ENCODE measurements at places on chromosomes 7 and 10.
A peak's percentile ranks its signal among the peaks of the same experiment; 100 is the strongest.

DNA sequence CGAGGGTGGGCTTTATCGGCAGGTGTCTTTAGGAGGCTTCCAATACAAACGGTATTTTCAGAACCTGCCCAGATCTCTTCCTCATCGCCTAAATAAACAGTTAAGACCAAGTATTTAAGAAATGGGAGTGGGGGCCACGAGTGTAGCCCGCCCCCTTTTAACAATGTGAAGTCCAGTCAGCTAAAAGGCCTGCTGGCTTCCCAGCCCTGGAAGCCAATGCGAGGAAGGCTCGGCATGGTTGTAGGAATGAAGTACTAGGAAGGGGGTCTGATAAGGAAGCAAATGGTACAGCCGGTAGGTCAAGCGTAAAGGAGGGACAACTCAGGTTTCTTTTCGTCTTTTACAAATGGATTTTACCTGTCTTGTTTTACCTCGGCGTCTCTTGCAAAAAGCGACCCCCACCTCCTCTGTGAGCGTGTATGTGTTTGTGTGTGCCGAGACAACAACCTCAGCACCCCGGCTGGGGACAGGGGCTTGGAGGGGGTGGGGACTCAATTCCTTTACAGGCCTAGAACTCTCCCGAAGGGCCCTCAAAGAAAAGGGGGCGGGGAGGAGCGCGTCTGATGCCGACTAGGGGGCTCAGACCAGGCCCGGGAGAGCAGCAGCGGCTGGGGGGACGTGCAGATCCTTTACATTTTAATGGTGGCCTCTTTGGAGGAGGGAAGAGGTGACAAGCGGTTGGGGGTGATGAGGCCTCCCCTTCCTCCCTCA, 147.6 kb downstream of the GPR85 start:
- no peak for DNase-seq

DNA sequence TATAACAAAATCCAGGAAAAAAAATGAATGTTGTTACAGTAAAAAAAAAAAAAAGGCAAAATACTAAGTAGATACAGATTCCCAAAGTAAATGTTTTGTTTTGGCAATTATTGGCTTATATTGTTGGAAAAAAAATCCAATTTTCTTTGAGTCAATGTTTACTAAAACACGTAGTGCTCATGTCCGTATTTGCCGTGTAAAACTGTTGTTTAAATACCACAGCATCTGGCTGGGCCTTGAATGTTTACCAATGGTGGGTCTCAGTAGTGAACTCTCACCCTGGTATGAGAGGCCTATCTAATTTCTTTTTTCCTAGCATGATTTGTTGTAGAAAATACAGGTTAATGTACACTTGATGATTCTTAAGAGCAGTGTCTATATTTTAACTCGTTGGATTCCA, 41.4 kb upstream of the SLC26A5 start:
- DNase-seq, result no peak

GRCh38 chr7:22864855-22865601, 42.4 kb upstream of the TOMM7 start:
- DNase-seq, result no peak

DNA sequence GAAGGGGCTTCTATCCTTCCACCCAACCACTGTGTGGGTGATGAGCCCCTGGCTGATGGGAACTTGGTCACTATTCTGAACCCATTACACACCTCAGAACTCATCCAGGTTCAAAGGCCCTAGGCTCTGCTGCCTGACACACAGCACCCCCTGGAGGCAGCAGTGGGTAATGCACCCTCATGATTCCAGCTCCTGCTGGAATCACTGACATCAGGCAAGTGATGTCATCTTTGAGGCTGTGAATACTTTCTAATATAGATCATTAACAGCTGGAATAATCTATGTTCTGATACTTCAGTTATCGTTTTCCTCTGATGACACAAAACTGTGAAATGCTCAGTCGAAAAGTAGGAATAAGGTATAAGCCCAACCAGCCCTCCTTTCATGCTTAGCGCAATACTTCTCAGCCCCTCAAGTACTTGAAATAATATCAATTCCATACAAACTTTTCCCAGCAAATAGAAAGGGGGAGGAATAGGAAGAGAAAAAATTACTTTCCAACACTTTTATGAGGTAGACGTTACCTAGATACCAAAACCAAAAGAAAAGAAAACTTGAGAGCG, 7.5 kb upstream of the RBP3 start:
- peak; percentile 19 for DNase-seq

GRCh38 chr10:94036766-94037033, 43.0 kb downstream of the PLCE1 start:
- DNase-seq, result no peak

DNA sequence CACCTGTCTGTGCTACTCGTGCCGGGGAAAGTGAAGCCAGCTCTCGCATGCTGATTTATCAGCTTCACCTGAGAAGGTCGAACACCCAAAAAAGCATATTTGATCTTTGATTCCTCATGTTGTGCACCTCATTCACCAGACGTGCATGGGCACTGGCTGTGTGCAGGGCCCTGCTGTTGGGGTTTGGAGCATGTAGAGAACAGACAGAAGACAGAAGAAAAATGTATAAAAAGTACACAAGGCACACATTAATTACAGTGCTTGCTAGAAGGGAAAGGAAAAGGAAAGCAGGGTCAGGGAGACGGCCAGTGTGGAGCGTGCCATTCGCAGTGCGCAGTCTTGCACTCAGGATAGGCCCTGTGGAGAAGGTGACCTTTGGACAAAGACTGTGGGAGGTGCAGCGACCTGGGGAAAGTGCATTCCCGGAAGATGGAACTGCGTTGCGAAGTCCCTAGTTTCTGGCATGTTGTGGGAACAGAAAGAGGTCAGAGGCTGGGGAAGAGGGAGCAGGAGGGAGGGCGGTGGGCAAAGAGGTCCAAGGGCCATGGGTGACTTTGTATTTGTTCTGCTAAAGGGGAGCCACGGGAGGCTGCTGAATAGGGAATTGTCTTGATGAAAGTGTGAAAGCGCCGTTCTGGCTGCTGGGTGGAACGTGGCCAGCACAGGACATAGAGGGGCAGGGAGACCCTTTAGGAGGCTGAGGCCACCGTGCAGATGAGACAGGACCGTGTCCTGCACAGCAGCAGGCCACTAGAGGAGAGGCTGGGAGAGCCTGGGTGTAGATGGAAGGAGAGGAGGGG, 232.8 kb downstream of the GLRX3 start:
- no peak for DNase-seq

- no peak for DNase-seq
Observed at GRCh38 chr7:124155432-124156022, 122.7 kb upstream of the TMEM229A start.

GRCh38 chr7:27409776-27410175, 167.2 kb downstream of the EVX1 start:
- DNase-seq, result no peak

GRCh38 chr10:113385021-113385999, 167.5 kb upstream of the HABP2 start:
- peak; percentile 72 for DNase-seq

DNA sequence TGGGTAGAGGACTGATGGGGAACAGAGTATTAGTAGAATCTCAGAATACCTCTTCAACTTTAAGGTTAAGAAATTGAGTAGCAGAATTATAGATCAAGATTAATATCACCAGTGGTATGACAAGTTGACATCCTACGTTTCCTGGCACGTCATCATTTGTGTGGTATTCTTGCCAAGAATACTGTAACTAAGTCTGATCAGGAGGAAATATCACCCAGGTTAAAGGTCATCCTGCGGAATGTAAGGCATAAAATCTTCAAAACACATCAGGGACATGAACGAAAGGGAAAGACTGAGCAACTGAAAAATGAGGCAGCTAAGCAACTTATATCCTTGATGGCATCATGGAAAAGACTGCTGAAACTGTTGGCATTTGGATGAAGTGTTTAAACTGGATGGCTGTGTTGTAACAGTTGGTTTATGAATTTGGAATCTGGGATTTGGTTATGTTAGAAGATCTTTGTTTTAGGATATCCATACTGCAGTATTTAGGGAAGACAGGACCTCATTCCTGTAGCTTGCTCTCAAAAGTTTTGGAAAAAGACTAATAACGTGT, 86.1 kb downstream of the TRIM24 start:
- DNase-seq, result no peak

GRCh38 chr7:157715071-157715937, 378.5 kb downstream of the DNAJB6 start:
- no peak for DNase-seq

DNA sequence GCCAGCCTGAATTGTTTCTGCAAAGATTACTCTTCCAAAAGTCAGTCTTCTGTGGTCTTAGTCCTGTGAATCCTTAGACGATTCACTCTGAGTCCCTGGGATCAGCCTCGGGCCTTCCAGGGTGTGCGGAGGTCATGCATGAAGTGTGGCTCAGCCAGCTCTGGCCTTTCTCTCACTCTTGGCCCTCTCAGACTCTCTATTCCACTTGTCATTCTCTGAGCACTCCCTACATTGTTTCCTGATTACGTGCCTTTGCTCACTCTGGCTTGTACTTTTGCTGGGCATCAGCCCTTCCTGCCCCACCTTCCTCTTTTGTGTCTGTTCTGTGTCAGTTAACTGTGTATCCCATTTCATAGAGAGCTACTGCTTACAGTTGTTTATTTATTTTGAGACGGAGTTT, 36.0 kb downstream of the CCNY start:
- peak; percentile 85 for DNase-seq

DNA sequence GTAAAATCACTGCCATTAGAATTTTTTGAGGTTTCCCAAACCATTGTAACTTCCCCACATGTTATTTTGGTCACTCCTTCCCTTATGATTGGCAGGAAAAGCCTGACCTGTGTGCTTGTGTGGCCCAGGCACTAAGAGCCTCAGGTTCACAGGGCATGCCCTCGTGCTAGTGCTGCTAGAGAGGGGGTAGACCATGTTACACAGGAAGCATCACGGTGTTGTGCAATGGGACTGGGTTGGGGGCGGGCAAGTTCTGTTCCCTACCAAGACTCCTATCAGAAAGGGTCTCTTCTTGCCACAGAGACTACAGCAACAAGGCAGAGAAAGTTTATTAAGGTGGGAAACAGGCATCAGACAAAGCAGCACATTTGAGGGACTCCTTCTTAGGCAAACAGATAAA, 32.2 kb downstream of the LSM5 start:
- no peak for DNase-seq

- no peak for DNase-seq
Observed at GRCh38 chr7:55377162-55377817, 12.2 kb downstream of the LANCL2 start.

DNA sequence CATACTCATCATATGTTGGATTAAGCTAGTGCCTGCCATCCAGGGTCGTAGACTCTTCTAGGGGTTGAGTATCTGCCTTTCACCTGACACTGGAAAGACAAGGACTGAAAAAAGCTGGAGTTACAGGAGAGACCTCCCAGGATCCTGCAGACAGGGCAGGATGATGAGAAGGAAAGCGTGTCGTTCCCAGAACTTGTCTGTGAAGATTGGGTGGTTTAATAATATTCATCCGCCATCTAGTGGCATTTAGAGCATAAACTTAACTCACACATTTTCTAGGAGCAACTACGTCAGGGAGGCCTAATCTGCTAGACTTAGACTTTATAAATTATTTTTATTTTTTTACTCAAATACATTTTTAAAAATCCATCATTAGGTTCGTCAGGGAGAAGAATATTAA, 59.6 kb downstream of the ADRB1 start:
- DNase-seq, result peak; percentile 49

DNA sequence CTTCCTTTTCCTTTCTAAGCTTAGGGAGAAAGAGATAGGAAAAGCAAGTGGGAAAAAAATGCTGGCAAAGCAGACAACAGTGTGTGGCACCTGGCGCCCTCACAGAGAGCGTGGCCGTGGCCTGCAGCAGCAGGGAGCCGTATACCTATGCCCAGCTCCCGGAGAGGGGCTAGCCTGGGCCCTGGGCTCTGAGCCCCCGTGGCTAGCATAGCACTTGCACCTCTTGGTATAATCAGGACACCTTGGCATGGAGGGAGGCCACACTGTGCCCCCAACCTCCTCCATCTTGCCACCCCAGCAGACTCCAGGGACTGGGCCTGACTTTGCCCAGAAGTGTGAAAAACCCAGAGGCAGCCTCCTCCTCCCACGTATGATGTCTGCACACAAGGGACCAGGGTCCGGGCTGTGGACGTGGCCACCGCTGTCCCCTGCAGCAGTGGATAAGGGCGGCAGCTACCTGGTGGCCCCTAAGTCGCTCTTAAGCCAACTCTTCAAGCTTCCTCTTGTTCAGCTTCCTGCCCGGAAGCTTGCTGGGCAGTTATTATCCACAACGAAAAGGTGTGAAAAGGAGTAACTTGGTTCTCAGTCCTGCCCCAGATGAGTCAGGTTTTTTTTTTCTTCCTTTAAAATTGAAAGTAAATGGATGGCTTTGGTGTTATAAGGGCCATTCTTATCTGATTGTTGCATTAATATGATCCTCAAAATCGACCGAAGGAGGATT, 249.1 kb upstream of the PITRM1 start:
- DNase-seq, result no peak

DNA sequence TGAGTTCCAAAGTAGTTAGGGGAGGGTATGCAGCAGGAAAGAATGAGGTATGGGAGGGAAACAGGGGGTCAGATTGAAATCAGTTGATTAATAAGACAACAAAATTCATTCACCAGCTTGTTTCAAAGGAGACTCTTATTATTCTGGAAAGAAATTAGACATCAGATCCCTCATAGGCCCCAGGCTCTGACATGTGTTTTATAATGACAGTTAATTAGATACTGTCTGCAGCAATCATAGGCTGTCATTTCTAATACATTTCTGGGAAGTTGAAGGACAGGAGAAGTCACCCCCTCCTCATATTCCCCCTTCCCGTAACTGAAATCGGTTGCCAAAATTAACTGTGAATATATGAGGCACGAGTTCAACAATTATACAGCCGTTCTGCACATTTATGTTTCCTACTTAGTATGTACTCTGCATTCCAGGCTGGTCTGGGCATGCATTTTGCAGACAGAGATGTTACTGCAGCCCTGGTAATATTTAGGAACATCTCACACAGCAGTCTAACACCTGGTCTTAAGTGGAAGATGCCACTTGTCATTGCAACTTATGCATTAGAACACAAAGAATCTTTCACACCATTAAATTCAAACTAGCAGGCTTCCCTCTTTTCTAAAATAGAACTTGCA, 355.2 kb upstream of the LRGUK start:
- DNase-seq, result no peak

DNA sequence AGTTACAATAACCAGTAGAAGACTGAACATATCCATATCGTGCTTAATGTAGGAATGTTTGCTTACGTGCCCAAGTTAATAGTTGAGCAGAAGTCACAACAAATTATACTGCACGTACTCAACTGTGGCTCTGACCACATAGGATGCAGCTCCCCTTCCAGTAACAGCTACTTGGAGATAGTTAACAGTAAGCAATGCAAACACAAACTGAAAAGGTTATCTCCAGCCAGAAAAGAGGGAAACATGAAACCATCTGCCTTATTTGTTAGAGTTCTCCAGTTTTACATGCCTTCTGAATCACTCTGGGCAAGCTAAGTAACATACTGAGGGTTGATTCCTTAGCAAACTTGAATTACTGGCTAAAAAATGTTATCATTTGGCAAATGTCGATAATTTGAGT, 9.8 kb downstream of the DHX32 start:
- no peak for DNase-seq

DNA sequence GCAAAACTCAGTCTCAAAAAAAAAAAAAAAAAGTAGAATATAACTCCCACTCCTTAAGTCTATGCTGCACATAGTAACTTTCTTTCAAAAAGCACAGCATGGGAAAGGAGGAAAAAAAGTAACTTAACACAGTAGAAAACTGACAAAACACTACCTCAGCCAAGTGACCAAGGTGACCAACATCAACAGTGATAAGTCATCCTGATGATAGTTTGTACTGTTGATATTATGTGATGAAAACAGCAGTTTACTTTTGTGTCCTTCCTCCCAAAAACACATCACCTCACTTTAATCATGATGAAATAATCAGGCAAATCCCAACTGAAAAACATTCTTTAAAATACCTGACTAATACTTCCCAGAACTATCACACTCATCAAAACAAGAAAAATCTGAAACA, 29.3 kb upstream of the MAT1A start:
- no peak for DNase-seq
